Pancreas (tissue), 10 donors: ENCODE measurements at places on chromosomes 4 and X. TPM values are rescaled to one million over a fixed set of nuclear protein-coding genes. Genes with fewer than 3 reads are reported as not detected.

ZMAT1 gene
- 5.6 TPM for total RNA-seq

- no peak for DNase-seq
Measured at GRCh38 chrX:8304668-8305067, 133.6 kb upstream of the VCX2 start.

DNA sequence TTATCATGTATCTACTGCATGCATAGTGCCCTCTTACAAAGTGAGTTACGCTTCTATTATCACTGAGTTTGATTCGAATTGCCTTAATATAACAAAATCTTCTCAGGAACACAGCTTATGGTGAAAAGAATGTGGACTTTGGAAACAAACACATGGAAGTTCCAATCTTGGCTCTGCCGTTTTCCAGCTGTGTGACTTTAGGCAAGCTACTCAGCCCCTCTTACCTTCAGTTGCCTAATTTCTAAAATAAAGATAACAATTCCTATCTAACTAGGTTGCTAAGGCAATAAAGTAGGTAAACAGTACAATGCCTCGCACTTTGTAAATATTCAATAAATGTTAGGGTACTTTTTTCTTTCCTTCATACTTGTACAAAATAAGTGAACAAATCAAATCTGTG is 104.0 kb upstream of the GRIA3 start:
- DNase-seq, result no peak

DNA sequence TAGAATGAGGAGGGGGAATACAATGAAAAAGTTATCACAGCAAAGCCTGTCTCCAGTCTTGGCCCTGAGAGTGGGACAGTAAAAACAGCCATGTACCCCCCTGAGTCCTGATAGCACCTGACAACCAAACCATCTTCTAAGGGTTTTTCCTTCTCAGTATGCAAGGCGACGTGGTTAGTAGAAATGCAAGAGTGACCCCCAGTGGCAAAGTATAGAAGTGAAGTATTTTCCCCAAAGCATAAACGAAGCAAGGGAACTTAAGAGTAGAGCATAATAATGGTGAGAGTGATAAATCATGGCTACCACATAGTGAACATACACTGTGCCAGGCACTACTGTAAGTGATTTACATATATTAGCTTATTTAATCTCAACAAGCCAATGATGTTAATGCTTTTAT is 52.8 kb downstream of the FAM47C start:
- DNase-seq, result no peak

GAGE12E gene
- total RNA-seq, result not detected

GRCh38 chrX:11129534-11130105 is 18.5 kb downstream of the HCCS start:
- DNase-seq, result no peak

SGCB gene
- 7.1 TPM for total RNA-seq
